ENCODE measurements at places on chromosomes 12 and 14.
A peak's percentile ranks its signal among the peaks of the same experiment; 100 is the strongest.

- no peak for DNase-seq
Observed at GRCh38 chr14:22667881-22668280, 23.7 kb upstream of the OR6J1 start.

DNA sequence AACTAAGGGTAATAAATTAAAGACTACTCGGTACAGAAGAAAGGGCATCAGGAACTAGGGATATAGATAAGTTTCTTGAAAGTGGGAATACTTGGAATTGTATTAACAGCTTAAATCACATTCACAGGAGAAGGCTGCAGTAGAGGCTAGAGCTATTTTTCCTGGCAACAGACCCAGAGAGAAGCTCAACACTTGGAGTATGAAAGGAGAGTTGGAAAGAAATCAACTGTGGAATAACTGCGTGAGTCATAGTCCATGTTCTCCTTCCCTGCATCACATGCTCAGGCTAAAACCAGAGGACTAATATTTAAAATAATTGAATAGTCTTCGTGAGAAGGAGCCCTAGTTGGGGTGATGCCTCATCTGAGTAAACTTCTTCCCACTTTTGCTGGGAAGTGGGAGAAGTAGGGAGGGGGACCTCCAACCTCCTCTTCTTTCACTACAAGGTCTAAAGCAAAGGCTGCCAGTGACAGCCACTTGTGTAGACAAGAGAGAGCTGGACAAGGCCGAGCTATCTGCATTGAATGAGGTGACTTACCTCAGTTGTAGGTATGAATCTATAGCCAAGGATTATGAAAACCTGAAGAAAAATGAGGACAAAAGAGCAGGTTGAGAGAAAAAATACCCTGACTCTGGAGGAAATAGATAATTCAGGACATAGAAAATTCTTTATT, 32.7 kb downstream of the DYRK2 start:
- peak; percentile 40 for DNase-seq

- no peak for DNase-seq
Observed at GRCh38 chr12:59734371-59734770, 138.5 kb downstream of the SLC16A7 start.

GRCh38 chr14:61553730-61554641, 141.3 kb upstream of the HIF1A start:
- DNase-seq, result no peak

GRCh38 chr14:64815257-64815656, 64.5 kb downstream of the SPTB start:
- no peak for DNase-seq

DNA sequence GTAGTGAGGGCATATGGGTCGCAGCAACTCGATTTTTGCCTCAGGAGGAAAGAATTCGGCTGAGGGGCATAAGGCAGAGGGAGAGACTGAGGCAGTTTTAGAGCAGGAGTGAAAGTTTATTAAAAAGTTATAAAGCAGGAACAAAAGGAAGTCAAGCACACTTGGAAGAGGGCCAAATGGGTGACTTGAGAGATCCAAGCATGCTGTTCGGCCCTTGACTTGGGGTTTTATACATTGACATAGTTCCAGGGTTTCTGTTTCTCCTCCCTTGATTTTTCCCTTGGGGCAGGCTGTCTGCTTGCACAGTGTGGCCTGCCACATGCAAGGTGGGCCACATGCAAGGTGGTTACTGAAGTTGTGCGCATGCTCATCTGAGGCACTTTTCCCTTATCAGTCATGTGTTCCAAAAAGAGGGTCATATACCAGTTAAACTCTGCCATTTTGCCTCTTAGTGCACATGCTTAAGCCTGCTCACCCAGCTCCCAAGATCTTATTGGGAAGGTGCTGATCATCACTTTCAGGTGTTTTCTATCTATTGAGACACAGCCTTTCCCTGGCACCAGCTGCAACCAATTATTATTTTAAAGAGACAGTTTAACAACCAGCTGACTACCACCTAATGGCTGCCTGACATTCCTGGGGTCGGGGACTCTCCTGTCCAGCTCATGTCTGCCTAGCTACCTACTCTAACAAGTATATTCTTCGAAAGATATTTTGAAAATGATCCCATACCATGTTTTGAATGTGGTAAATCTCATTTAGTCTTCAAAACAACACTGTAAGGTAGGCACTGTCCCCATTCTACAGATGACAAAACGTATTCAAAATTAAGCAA, 19.9 kb downstream of the PTGER2 start:
- DNase-seq, result no peak

GRCh38 chr14:92718664-92719063, 29.8 kb downstream of the LGMN start:
- no peak for DNase-seq
